GM13977 (cell line): ENCODE measurements at places on chromosomes 2 and 18.

DNA sequence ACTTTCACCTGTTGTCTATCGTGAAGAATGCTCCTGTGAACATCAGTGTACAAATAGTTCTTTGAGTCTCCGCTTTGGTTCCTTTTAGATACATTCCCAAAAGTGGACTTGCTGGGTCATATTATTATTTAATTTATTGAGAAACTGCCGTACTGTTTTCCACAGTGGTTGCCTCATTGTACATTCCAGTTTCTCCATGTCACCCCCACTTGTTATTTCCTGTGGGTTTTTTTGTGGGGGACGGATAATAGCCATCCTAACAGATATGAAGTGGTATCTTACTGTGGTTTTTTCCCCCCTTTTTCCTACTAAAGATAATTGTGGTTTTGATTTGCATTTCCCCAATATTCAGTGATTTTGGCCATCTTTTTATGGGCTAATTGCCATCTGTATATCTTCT lies 53.8 kb downstream of the SMCHD1 start:
- DNase-seq: no peak

DNA sequence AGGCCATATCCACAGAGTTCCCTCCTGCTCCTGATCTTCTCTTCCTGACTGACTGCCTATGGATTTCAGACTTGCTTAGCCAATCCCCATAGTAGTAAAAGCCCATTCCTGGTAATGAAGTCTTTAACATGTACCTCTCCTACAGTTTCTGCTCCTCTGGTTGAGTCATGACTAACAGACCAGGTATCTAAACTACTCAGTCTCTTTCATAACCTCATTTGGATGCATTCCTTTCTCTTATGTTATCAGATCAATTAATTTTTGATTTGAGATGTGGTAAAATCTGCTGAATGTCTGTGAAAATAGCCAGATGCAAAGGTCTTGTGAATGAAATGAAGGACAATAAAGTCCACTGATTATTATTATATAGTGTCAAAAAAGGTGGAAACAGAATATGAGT lies 198.0 kb downstream of the NBAS start:
- no peak for DNase-seq

DNA sequence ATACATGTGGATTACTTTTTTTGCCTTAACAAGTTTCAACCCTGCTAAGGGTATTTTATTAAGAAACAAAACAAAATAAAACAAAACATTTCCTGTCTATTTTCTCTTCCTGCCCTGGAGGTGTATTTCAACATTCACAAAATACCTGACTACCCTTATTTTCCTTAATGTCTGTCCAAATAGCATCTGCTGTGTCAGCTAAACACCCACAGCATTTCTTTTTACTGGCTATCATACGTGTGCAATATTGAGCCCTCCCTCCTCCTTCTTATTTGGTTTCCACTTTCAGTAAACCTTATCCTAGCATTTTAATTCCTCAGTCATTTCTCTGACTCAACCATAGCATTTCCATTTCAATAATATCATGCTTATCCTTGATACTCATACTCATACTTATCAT lies 1420.0 kb upstream of the ZEB2 start:
- DNase-seq: no peak

DNA sequence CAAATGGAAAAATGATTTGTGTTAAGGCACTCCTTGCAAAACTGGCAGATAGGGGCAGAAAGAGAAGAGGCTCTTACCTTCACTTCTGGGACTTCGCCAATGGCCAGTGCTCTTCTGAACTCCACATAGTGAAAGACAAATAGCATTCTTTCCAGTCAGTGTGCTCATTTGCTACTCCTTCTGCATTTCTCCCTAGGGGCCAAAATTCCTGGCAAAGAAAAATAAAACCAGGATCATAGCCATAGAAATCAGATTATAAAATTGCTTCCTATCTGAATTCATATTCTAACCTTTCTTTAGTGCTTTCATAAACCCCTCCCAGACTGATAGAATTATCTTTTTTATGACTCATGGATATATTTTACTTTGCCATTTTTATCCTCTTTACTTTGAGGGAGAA lies 56.9 kb upstream of the PELI1 start:
- no peak for DNase-seq

- DNase-seq: peak; percentile 59
These were observed 100.0 kb downstream of the BAZ2B start for GRCh38 chr2:159516241-159516758.

GRCh38 chr2:26861610-26862224 lies 13.8 kb downstream of the DPYSL5 start:
- DNase-seq: no peak

DNA sequence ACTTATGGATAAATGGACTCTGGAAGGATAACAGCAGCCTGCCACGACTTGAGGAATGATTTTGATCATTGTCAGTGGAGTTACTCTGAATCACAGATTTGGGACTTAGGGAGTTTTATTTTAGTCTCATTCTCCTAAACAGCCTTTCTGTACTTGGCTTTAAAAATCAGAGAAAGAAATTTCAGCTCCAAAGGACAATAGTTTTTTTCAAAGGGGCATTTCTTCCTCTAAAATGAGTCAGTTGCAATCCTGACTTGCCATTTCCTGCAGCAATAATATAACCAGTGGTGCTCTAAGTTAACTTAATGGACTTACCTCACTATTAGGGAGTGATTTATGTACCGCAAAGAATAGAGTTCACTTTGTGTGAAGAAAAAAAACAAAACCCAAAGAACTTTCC lies 35.1 kb upstream of the MTX2 start:
- no peak for DNase-seq

- no peak for DNase-seq
These were observed 12.8 kb upstream of the ZNF532 start for GRCh38 chr18:58851856-58852255.

- DNase-seq: no peak
These were observed 124.9 kb upstream of the PIEZO2 start for GRCh38 chr18:11274144-11274794.

DNA sequence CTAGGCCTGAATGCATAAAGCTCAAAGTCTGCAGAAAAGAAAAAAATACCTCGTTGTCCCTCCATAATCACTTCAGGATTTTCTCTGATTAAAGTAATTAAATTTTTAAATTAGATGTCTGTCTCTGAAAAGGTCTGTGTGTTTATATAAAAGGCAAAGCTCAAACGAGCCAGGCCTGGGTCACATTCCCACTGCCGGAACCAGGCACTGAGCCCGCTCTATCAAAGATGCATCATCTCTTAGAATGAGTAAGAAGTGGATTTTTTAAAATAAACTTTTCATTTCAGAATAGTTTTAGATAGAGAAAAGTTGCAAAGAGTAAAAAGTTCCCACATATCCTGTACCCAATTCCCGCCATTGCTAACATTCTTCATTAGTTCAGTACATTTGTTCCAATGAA lies 202.1 kb upstream of the KYNU start:
- no peak for DNase-seq

GRCh38 chr2:43408407-43409160 lies 182.2 kb upstream of the ZFP36L2 start:
- peak; percentile 36 for DNase-seq

- DNase-seq: no peak
These were observed 1102.1 kb upstream of the KLHL29 start for GRCh38 chr2:22282916-22283315.

DNA sequence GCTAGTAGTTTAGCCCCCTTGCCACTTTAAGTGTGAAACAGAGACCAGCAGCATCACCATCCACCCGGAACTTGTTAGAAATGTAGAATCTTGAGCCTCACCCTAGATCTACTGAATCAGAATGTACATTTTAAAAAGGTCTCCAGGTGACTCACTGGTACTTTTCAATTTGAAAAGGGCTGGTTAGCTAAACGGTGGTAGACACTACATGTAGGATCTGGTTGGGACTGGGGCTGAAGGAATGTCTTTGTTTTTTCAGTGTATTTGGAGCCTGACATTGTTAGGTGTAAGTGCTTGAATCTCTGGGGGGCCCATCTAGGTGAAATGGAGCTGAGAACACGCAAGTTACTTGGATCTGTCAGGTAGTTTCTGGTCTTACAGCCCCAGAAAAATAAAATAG lies 44.0 kb upstream of the XPO1 start:
- no peak for DNase-seq

DNA sequence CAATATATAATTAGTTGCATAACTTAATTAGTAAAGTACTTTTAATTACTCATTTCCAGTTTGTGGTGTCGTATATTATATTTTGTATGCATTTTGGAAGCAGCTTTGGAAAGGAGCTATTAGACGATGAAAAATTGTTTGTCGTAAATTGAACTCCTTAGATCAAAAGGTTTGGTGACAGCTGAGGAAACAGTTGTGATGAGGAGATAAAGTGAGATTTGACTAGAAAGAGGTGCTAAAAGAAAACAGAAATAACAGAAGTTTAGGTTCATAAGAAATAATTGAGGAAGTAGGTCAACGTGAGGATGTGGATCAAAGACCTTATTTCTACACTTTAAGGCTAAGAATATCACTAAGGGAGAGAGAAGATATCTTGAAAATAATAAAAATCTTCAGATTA lies 141.9 kb upstream of the NETO1 start:
- no peak for DNase-seq

DNA sequence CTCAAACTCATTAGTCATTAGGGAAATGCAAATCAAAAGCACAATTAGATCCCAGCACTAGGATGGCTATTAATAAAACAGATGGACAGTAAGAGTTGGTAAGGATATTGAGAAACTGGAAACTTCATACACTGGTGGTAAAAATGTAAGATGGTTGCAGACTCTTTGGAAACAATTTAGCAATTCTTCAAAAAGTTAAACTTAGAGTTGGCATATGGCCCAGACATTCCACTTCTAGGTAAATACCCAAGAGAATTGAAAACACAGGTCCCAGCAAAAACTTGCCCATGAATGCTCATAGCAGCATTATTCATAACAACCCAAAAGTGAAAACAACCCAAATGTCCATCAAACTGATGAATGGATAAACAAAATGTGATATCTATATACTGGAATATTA lies 84.9 kb upstream of the ZFP36L2 start:
- no peak for DNase-seq

DNA sequence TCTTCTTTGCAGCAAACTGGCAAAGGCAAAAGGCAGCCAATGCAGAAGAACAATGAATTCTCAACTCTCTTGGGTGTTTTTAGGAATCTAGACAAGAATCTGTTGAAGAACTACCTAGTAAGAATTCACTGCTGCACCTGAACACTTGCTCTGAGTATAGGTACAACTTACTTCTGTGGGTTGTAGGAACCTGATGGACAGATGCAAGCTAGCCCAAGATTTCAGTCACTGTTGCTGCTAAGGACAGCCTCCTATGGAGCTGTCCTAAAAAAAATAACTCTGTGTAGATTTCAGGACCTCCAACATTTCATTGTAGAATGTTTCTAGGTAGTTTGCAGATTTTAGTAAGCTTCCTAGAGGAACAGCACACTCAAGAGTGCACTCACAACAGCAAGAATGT lies 363.5 kb downstream of the CBLN2 start:
- DNase-seq: no peak

DNA sequence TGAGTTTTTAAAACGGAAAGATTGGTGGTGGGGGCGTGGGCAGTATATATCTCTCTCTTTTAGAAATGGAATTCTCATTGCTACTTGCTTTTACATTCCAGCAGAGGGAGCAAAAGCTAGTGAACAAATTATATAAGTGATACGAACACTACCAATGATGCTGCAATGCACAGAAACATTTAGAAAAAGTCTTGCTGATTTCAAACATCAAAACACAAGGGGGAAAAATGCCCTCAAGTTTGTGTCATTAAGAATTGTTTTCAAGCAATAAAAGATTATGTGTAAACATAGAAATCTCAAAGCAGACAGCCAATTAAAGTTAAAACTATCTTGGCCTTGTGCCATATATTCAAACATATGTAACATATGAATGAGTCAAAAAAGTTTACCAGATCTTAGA lies 296.3 kb upstream of the KCNJ3 start:
- no peak for DNase-seq

DNA sequence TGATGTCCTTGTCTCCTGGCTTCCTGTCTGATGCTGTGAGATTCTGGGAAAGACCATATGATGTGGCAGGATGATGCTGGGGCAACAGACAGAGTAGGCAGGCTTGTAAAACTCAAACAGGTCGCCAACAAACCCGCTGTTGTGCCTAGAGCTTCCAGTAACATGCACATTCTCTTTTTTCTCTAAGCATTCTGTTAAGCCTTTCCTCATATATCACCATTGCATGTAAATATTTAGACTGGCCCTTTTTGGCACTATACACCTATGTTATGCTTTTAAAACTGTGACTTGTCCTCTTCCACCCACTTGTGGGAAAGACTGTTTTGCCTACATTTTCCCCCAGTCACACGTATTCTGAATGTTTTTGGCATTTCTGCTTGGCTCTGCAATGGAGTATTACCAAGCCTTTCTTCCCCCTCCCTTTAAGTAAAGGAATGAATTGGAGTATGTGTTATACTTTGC lies 250.4 kb upstream of the TANK start:
- DNase-seq: no peak

- no peak for DNase-seq
These were observed 81.9 kb downstream of the ACAA2 start for GRCh38 chr18:49731421-49731841.

DNA sequence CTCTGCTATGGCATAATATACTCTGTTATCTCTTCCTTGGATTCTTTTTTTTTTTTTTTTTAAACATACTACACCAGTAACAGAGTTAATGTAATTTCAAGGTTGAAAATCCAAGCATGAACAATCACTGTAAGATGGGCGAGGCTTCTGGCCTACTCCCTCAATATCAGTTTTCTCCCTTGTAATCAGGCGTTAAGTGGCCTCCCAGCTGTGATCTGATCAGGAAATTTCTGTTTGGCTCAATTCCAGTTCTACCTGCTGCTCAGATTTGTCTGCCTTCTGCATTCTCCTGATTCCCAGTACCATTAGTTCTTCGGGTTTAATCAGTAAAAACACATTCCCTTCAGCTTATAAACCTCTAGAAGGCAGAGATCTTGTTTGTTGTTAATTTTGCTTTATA lies 18.6 kb downstream of the PRKD3 start:
- DNase-seq: no peak

GRCh38 chr18:70243131-70243929 lies 37.8 kb upstream of the RTTN start:
- no peak for DNase-seq

- DNase-seq: no peak
These were observed 81.5 kb downstream of the STPG4 start for GRCh38 chr2:47073641-47074040.

GRCh38 chr2:240956171-240956934 lies 42.1 kb upstream of the SNED1 start:
- no peak for DNase-seq

GRCh38 chr18:8116341-8117005 lies 492.8 kb upstream of the RAB12 start:
- DNase-seq: no peak

DNA sequence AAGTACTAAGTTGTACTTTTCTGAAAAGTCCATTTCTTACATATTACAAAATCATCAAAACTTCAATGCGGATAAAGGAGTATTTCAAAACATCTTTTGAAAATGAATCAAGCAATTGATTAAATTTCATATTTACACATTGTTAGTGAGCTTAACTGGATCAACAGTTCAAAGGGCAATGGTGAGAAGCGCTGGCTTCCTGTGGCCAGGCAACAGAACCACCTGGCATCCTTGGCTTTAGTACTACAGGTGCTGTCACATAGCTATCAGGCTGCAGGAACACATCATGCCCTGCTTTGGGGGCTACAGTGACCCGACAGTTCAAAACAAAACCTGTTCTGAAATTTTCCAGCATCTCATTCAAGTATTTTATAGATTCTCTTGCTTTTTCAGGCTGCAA lies 59.2 kb downstream of the SMAD2 start:
- no peak for DNase-seq
